ENCODE measurements at places on chromosomes 3 and 15.
A peak's percentile ranks its signal among the peaks of the same experiment; 100 is the strongest.

DNA sequence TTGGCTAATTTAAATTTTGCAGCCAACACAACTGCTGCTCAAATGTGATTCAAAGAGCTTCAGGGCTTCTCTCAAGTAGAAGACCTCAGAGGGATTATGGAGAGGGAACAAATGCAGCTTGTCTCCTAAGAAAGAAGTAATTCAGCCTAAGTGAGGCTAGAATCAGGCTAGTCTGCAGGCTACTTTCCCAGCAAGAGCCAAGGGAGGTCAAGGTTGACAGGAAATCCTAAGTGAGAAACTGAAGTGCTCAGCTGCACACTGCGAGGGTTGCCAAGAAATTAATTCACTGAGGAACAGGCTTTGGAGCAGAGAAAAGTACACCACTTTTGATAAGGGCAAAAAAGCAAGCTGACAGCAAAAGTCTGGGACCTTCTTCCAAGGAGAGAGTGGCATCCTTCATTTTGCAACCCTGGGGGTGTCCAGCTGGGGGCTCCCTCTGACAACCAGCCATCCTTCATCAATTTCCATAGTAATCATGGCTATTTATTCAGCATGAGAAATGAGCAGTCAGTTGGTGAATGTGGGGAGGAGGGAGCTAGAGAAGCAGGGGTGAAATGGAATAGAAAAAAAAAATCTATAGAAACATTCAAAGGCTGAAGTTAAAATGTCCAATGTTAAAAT is 646.4 kb upstream of the ADAMTS9 start:
- DNase-seq: no peak

DNA sequence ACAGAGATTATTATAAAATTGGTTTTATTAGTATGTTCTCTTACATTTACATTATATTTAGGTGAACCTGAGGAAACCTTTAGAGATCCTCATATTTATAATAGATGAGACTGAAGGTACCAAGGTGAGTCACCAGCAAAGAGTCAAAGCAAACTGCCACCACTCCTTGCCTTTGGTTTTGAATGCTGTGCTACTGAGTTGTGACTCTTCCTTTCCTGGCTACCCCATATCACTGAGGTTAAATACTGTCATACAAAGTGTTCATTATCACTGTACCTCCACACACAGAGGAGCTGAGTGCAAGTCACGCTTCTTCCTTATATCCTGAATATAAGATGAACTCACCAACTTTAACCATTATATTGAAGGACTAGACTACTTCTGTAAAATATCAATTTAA is 168.2 kb downstream of the CBLB start:
- DNase-seq: no peak

- no peak for DNase-seq
Measured at GRCh38 chr15:40342416-40343320, 1.9 kb upstream of the CCDC9B start.

DNA sequence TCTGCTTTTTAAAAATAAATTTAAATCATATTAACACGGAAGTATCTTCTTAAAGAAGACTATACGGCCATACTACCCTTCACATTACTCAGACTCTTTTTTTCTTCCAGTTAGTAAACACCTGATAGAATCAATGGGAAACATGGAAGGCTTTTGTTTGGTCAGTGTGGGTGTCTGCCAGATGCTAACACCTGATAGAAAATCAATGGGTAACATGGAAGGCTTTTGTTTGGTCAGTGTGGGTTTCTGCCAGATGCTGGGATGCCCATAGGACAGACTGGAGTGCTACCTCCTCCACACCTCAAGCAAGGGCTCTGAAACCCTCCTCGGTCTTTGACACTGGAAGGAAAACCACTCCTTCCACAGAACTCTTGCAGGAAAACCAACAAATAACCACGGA is 29.2 kb downstream of the HACL1 start:
- no peak for DNase-seq

DNA sequence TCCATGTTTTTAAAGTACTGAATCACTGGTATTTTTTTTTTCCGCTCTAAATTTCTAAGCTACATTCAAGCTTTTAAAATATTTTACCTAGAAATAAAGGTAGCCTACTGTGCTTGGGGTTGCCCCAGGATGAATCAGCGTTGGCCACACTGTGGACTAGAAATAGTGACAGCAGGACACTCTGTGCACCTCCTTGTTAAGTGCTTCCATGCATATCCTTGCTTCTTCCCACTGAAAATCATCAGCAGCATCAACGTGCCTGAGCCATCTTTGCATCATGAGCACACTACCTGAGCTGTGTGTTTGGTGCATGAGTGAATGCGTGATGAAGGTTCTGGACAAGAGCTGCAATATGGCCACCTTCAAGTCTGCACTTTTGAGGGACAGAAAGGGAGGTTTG is 142.0 kb upstream of the SLC2A2 start:
- no peak for DNase-seq

- DNase-seq: no peak
Measured at GRCh38 chr15:42184736-42185135, 23.4 kb downstream of the VPS39 start.

GRCh38 chr3:37466660-37467359 is 292.4 kb upstream of the LRRFIP2 start:
- DNase-seq: no peak

- DNase-seq: no peak
Measured at GRCh38 chr15:85394554-85395333, 14.3 kb downstream of the AKAP13 start.

DNA sequence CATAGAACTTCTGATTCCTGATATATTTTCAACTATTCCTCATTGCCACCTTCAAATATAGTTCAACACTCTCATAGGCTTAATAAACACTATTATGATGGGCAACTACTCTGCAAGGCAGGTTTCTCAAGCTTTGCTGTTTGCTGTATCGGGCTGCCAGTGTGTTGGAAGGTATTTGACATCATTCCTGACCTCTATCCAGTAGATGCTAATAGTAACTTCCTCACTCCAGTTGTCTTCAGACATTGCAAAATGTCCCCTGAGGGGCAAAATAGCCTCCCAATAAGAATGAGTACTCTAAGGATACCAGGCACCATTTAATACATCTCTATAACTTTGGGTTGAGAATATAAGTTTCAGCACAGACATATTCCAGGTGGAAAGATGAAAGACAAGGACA is 147.5 kb upstream of the PFN2 start:
- no peak for DNase-seq

DNA sequence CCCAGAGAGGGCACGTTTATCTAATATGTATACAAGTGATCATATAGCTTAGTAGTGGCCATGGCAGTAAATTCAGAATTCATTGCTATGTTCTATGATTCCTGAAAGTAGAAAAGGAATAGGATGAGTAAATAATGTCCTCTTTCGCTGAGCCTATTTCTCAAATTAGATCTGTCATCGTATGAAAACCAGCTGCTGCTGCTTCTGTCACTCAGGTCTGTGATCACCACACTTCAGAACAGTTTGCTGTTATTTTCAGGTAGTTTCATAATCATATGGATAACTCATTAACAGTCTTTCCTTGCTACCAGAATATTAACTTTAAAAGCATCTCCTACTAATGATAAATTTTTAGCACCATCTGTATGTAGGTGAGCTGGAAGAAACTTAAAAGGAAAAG is 289.1 kb upstream of the AZI2 start:
- DNase-seq: no peak

GRCh38 chr3:120497336-120497735 is 46.5 kb upstream of the FSTL1 start:
- DNase-seq: no peak

DNA sequence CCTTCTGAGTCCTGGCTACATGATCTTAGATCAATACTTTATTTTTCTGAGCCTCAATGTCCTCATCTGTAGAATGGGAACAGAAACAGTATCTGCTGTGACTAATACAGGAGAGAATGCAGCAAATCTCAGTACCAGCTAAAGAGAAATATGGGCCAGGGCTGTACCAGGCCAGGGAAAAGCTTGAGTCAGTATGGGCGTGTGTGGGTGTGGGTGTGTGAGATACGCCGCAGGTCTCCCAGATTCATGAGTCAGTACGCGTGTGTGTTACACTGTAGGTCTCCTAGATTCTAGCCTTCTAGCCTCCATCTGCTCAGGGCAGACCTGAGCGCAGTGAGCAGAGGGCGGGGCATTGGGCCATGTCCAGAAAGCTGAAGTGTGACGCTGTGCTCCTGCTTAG is 15.2 kb downstream of the GNAI2 start:
- no peak for DNase-seq

GRCh38 chr3:66478960-66479359 is 21.9 kb downstream of the LRIG1 start:
- DNase-seq: no peak

GRCh38 chr3:10192953-10193691 is 28.4 kb downstream of the IRAK2 start:
- DNase-seq: peak; percentile 34

DNA sequence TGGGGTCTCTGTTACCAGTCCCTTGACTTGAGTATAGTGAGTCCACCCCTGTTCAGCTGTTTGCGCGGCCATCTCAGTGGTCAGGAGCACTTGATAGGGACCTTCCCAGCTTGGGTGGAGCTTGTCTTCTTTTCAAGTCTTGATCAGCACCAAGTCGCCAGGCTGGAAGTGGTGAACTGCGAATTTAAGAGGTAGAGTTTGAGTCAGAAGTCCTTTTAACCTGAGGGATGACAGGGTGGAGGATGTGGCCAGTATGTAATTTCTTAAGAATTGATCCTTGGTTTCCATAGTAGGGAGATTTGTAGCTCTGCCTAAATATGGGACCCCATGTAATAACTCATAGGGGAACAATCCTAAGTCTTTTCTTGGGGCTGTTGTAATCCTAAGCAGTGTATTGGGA is 86.3 kb upstream of the XCR1 start:
- no peak for DNase-seq

- no peak for DNase-seq
Measured at GRCh38 chr3:188915127-188915526, 256.6 kb upstream of the TPRG1 start.

GRCh38 chr3:148852271-148852992 is 12.7 kb upstream of the CPA3 start:
- no peak for DNase-seq

DNA sequence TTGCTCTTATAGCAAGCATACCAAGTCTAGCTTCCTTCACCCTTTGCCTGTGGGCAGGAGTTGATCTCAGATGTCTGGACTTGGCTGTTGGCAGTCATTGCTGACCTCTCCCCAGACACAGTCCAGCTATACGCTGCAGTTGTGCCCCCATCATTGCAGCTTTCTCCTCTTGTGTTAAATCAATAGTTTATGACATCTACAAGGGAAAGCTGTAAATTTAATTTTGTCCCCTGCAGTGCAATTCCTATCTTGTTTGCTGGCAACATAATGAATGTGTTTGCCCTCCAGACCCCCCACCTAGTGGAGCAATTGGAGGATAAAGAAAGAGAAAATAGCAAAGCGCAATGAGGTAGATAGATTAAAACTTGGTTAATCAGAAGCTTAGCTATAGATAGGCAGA is 280.2 kb downstream of the LSAMP start:
- DNase-seq: no peak
